ENCODE measurements at places on chromosomes 12 and 14. TPM values are rescaled to one million over a fixed set of nuclear protein-coding genes. Genes with fewer than 3 reads are reported as not detected.

The VSIG10 gene
- 28.8 TPM for total RNA-seq

The RASSF8 gene
- 46.0 TPM for total RNA-seq

The RASSF9 gene
- total RNA-seq, result 10.4 TPM

The NRXN3 gene
- 4.2 TPM for total RNA-seq

The CD163L1 gene
- 5.8 TPM for total RNA-seq
